ENCODE measurements at places on chromosomes 3 and 15.

DNA sequence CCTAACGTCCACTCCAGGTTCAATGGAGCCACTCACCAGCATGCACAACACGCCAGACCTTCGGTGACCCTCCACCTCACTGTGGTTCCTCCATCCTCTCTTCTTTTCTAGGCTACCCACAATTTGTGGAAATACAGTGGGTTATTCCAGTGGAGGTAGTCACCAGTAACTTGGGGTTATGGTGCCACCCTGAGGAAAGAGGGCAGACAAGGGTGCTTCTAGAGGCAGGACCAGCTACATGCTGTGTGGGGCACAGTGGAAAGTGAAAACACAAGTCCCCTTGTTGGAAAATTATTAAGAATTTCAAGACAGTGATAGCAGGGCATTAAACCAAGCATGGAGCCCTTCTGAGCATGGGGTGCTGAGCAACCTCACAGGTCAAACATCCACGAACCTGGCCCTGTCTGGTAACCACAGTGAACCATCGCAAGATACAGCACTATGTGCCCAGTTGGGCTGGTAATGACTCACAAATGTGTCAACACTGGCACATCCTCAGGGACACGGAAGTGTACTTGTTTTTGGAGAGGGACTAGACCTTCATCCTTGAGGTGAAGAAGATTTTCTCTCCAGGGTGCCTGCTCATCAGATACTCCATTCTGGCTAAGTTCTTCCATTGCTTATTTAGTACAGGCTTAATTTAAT, 166.7 kb downstream of the STT3B start:
- no peak for DNase-seq

GRCh38 chr3:124316034-124316287, 324.0 kb upstream of the ROPN1 start:
- DNase-seq, result no peak

GRCh38 chr3:55873523-55874254, 386.6 kb upstream of the WNT5A start:
- no peak for DNase-seq

- DNase-seq, result no peak
These were observed 18.4 kb downstream of the KLF13 start for GRCh38 chr15:31344823-31345605.

DNA sequence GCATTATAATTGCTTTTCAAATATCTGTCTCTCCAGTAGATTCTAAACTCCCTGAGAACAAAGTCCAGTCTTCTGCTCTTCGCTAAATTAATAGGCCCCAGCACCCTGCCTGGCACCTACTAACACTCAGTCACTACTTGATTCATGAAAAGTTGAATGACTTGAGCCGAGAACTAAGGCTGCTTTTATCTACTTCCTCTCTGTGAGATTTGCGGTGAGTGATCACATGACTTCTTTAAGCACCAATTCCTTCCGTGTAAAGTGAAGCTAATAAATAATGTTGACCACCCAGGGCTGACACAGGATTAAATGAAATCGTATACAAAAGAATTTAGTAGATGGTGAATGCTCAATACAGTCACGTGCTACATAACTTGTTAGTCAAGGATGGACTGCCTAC, 44.6 kb upstream of the PGPEP1L start:
- no peak for DNase-seq

- DNase-seq, result no peak
These were observed 175.6 kb downstream of the GHSR start for GRCh38 chr3:172272698-172273097.

GRCh38 chr3:47054412-47054811, 74.9 kb downstream of the NBEAL2 start:
- no peak for DNase-seq

DNA sequence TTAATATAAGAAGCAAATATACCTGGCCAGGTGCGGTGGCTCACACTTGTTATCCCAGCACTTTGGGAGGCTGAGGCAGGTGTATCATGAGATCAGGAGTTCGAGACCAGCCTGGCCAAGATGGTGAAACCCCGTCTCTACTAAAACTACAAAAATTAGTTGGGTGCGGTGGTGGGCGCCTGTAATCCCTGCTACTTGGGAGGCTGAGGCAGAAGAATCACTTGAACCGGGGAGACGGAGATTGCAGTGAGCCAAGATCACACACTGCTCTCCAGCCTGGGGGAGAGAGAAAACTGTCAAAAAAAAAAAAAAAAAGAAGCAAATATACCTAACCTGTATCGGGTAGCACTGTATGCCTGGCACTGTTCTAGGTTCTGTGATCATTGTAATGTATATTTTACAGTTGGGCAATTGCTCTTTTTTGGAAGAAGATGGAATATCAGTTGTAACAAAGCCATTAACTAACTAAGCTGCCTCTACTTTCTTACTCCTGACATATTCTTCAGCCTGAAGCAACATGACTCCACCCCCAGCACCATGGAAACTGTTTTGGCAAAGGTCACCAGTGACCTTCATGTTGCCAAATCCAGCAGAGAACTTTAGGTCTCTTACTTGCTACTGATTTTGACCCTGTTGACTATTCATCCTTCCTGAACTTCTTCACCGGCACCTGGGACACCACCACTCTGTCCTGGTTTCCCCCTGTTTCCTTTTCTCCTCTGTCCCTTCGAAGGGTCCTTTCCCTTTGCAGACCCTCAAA, 203.8 kb downstream of the RPLP1 start:
- DNase-seq, result no peak

DNA sequence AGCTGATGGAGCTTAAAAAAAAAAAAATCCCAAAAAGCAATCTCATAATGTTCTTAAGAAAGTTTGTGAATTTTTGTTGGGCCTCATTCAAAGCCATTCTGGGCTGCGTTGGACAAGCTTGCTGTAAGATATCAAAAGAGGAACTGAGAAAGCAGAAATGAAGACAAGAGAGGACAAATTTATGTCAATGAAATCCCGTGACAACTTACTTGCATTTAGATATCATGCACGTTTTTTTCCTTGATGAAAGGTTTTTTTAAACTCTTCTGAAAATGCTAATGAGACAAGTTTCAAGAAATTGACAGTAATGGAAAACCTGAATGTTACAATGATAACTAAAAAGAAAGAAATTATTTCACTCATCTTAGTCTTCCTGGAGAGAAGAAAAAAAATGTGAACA, 662.9 kb downstream of the SQOR start:
- no peak for DNase-seq

DNA sequence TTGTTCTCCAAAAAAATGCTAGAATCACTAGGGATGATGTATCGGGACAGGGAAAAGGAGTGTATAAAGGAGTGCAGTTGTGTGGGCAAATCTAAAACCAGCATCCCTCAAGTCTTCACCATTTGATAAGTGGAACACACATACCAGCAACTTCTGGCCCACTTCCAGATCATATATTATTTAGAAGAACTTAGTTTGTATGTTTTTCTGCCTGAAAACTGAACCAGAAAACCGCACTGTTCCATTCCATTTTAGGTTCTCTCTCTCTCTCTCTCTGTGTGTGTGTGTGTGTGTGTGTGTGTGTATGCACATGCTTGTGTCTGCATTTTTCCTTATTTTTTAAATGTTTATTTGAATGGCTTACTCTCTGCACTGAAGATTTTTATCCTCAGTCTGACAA, 93.5 kb downstream of the SERPINI1 start:
- no peak for DNase-seq

GRCh38 chr3:150391161-150391560, 16.9 kb upstream of the TSC22D2 start:
- no peak for DNase-seq

DNA sequence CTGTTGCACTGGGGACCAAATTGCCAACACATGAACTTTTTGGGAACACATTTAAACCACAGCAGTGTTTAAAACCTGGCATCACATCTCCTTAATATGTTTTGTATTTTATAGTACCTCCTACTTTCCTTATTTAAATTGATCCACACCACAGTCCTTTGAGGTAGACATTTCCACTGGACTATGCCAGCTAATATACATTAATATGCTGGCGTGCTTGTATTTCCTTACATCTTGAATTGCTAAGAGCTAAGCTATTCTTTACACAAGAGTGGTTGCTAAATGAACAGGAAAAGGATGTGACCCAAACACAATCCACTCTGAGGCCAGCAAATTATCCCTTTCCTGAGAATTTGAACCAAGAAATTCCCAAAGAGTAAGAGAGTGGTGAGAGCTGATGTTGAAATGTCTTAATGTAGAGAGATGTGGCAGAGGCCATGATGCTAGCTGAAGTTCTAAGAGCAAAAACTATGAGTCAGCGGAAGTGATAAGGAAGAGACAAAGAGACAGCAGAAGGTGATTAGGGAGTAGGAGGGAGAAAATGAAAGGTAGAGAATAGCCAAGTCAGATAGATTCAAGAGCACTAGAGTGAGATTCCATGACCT, 131.2 kb downstream of the CD47 start:
- DNase-seq, result no peak

DNA sequence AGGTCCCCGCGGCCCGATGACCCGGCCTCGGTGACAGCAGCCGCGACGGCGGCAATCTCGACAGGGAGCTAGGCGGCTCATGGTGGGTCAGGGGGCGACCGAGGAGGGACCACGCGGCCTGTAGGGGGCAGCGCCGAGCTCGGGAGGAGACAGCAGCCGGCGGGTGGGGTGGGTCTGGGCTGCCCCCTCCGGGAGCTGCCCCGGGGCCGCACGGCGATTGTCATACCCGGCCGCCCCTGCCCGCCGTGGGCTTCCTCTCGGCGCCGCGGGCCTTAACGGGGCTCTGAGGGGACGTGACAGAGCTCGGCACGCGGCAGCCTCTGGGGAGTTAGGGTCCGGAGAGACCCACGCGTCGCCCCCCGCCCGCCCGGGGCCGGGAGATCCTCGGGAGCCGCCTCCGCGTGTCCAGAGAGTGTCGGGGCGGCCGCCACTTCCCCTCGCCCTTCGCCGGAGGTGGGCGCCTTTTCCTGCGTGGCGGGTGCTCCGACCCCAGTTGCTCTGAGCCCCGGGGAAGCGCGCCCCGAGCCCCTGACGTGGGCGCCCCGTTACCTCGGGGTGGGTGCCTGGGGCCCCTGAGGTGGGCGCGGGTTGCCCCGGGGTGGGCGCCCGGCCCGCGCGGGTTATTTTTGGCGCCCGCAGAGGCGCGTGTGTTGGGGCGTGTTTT, 539 bp upstream of the PLCL2 start:
- no peak for DNase-seq

DNA sequence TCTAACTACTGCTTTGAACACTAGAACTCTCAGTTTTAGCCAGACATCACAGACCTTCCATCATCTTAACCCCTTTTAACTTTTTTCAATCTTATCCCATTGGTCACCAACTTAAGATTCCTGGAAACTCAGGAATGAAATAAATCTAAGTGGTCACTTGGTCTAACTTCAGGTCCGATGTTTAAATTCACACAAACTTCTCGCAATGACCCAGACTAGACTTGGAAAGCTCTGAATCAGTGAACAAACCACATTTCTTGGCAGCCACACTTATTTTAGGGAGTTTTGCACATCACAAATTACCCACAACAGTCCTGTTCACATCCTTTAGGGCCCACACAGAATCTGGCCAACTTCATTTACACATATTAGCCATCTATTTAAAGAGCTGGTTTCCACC, 118.9 kb downstream of the MAGI1 start:
- no peak for DNase-seq

GRCh38 chr3:9064850-9065249, 101.6 kb upstream of the RAD18 start:
- no peak for DNase-seq

DNA sequence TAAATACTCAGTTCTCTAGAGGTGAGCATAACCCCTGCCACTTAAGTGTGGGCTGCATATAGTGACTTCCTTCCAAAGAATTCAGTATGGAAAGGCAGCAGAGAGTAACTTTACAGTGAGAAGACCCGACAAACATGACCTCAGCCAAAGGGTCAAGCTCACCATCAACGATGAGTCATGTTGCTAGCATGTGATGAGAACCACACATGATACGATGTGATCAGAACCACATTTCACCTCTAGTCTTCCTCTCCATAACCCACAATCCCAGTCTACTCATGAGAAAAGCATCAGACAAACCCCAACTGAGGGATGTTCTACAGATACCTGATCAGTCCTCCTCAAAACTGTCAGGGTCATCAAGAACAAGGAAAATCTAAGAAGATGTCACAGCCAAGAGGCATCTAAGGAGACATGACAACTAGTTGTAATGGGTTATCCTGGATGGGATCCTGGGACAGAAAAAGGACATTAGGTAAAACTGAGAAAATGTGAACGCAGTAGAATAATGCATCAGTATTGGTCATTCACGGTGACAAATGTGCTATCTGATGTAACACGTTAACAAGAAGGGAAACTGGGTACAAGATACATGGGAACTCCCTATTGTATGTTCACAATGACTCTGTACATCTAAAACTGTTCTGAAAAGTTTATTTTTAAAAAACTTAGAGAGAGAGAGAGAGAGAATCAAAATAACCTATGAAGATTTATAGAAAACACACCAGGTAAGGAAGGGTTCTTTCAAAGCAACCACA, 28.3 kb downstream of the SEC61A1 start:
- DNase-seq, result no peak

DNA sequence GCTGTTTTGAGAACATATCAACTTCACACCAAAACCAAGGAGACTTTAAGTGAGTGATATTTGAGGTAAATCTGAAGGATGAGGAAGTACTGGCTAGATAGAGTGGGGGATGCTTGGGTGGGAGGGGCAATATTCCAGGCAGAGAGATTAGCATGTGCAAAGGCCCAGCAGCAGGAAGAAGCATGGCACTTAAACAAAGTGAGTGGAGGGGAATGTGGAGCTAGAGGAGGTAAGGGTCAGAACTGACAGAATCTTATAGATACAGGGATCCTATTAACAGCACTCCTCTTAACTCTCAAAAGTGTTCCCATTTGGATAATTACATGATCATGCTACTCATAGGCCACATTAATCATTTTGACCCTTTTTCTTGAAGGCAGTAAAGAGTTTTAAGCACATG, 41.4 kb upstream of the SPRED1 start:
- DNase-seq, result no peak

DNA sequence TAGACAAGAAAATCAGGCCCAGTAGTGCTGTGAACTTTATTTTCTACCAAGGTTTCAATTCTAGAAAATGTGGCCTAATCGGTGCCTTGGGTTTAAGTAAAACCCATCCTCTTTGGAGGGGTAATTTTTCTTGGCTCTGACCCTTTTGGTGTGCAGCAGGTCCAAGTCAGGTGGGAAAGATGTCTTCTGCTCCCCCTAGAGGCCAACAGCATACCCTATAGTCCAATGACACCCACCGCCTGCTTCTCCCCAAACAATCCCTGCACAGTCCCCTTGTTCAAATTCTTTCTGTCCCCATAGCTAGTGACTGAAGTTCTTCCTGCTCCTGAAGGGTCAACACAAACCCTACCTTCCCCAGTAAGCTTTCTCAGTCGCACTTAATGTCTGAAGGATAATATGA, 261.8 kb upstream of the GOLGA6L4 start:
- DNase-seq, result no peak

GRCh38 chr15:80789296-80789695, 10.1 kb downstream of the CEMIP start:
- no peak for DNase-seq

DNA sequence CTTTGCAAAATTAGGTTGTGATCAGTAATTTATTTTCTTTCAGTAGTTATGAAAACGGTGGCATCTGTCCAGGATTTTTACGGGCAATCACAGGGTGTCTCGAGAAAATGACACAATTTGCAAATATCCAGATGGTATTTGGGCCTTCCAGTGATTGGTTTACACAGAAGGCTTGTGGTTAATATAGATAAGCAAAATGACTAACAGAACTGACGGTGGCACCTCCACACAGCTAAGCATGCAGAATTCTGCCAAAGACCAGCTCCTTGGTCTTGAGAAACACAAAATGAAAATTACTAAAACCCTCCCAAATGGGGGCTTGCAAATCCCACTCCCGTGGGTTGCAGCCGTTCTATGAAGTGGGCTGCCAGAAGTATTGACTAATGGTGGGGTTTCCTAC, 5.5 kb downstream of the ARHGEF3 start:
- DNase-seq, result no peak
